NCI-H187 (cell line): ENCODE measurements at places on chromosomes 12 and 14.

- DNase-seq: no peak
These were observed 115.2 kb downstream of the C12orf75 start for GRCh38 chr12:105445649-105446048.

DNA sequence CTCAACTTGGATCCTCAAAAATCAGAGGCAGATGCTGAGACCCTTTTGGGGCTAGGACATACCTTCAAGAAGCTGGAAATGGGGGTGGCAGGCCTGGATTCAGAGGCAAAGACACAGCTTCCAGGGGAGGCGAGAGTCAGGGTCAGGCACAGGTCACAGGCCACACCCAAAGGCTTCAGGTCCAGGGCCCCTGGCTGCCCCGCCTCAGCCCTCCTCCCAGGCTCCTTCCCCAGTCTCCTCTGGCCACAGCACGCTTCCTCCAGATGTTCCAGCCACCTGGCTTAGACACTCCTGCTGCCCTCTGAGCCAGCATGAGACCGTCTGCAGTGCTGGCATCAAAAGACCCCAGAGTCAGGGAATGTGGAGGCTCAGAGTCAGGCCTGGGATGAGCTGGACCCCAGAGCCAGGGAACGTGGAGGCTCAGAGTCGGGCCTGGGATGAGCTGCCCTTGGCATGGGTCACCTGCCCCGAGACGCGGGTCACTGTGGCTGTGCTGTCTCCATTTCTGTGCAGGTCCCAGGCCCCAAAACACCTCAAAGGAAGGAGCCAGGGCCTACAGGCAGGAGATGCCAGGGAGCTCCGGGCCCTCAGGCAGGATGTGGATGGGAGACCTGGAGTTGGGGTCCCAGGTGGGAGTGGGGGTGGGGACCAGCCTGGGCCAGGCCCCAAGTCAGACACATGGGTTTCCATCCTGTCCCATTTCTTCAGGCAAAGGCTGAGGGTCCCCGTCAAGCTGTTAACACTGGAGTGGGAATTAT, 58.9 kb downstream of the DIO3 start:
- DNase-seq: no peak

DNA sequence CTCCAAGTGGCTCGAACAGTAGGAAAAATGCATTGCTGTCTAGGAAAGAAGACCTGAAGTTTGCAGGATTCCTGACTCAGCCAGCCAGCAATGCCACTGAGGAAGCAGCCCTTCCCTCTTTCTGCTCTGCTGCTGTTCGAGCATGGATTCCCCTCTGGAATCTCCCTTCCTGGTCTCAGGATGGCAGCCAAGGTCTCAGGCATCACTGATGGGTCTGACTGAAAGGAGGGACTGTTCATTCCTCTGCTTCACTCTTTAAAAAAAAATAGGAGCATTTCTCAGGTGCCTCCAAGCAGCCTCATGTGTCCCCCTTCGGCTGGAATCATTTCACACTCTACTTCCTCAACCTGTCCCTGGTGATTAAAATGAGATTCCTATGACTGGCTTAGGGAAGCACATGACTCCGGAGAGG, 62.4 kb downstream of the SLC15A4 start:
- DNase-seq: no peak

DNA sequence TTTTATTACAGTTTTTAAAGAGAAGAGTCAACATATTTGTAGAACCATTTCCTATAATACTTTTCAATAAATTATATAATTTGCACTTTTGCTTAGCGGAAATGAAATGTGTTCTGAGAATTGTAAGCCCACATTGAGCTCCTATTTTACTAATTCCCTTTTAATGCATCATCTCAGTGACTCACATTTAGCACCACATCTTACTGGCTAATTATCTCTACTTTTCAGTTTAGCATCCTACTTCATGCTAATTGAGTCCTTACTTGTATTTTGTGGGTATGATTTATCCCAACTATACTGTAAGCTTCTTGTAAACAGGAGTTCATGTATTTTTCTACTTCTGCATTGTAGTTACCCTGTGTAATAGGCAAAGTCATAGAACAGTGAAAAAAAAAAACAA, 67.5 kb downstream of the TMX1 start:
- DNase-seq: no peak

GRCh38 chr12:113057565-113058485, 1.3 kb downstream of the DTX1 start:
- no peak for DNase-seq

GRCh38 chr12:13114251-13115052, 11.0 kb upstream of the GSG1 start:
- no peak for DNase-seq

GRCh38 chr14:27228053-27228452, 630.2 kb upstream of the NOVA1 start:
- no peak for DNase-seq

DNA sequence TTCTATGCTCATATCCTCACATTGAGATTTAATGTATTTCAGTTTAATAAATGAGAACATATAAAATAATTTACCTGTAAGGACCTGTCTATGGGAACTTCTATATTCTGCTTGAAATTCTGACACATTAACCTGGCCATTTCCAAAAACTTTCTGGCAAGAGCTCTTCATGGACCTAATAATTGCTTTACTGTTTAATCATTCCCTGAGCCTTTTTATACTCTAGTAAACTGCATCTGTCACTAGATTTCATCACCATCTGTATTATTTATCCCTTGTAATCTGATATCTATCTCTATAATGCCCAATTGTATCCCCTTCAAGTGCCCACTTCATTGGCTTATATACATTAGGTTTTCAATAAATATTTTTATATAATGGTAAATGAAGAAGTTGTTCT, 327.7 kb downstream of the RAD51B start:
- DNase-seq: no peak

GRCh38 chr14:101128478-101129321, 225.2 kb upstream of the RTL1 start:
- no peak for DNase-seq
